ENCODE measurements at places on chromosomes 7 and 10.

- no peak for DNase-seq
Observed at GRCh38 chr10:82148764-82149163, 273.8 kb downstream of the NRG3 start.

GRCh38 chr7:82481499-82482097, 38.0 kb upstream of the CACNA2D1 start:
- DNase-seq = no peak

DNA sequence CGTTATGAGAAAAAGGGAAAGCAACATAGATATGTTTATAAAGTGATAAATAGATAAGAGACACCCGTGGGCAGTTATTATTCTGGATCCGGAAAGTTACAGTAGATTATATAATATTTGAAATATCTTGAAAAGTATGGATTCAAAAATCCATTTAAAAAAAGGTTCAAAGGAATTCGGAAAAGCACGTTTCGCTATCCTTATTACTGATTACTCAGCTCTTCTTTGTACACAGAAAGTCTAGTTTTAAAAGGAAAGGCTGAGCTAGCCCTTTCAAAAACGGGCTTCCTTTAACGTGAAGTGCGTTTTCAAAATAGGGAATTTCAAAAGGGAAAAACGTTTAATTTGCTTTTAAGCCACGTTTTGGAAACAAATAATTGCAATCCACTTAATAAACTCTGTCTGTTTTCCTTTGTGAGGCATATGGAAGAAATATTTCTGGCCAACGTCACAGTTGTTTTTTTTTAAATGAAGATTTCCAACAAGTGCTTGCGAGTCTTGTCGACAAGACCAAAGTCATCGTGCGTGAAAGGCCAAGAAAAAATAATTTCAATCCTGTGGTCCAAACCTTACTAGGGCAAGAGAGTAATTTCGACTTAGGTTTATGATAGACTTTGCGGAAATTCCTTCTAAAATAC, 2.2 kb upstream of the SKIDA1 start:
- DNase-seq = no peak

DNA sequence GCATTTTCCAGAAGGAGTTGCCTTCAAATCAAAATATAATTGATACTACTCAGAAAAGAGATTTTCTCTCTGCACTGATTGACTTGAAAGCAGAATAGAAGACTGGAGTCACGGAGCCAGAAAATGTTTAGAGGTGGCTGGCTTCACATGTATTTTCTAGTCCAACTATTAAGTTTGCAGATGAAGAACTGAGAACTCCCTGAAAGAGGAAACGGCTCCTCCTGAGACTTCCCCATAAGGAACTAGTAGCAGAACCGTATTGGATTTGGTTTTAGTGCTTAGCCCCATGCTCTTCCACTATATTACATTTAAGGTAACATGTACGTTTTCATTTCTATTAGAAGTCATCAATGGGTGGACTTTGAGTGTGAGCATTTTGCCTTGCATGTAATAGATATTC, 946.3 kb downstream of the CNTNAP2 start:
- DNase-seq = no peak

- DNase-seq = no peak
Observed at GRCh38 chr7:9192969-9193368, 759.6 kb downstream of the NXPH1 start.

DNA sequence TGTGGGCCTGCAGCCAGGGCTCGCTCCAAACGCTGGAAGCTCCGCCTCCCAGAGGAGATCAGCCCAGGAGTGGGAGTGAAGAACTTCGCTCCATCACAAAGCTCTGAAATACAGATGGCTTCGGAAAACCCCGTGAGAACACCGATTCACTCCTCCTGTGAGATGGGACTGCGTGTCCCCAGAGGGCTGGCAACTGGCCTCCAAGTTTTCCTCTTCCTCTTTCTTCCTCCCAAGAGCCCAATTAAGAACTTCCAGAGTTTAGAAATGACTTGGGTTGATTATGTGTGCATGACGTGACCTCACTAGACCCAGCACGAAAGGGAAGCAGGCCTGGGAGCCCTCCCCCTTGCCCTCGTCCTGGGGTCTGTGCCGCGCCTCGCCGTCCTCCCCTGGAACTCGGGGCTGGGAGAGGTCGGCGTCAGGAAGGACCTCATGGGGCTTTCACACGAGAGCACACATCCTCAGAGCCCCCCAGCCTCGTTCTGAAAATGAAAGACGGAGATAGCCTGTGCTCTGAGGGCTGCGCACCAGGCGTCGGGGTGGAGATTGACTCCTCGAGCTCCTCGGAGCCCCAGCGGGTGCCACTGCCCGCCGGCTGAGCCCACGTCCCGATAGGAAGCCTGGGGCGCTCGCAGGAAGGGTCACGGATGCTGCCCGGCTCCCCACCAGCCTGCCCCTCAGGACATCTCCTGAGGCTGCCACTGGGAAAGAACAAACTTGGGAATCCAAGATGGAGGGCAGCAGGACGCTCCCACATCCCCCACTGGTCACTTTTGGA, 37.8 kb downstream of the PTPRN2 start:
- no peak for DNase-seq

DNA sequence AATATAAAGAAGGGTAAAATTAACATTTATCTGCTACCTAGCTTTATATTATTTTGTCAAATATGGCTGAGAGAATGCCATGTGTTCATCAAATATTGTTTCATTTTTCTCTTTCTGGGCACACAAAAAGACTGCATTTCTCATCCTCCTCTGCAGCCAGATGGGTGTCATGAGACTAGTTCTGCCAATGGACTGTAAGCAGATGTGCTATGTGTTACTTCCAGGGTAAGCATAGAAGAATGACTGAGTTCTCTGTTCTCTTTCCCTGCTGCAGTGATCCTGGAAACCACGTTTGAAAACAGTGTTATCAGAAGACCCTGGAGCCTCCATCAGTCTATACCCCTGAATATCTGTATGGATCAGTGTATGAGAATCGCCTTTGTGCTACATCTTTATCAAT, 24.1 kb upstream of the SLK start:
- DNase-seq = no peak

DNA sequence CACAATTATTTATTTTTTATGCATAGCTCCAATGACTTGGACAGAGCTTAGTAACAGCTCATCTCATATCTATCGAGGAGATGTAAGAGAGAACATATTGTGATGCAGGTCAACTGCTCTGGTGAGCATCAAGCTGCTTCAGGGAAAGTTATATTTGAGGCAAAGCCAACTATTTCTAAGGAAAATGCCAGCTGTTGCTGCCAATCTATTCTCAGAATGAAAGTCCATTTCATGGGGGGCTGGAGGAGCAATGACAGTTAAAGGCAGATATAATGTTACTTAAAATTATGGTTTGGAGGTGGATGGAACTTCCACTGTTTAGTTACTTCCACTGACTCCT, 424.8 kb downstream of the KIF20B start:
- DNase-seq = no peak

GRCh38 chr7:4958477-4959301, at the start of gene MMD2:
Gene MMD2 (minus strand): TSS chr7:4959187. CDS start chr7:4959017, 170 bp downstream.
- DNase-seq = no peak

DNA sequence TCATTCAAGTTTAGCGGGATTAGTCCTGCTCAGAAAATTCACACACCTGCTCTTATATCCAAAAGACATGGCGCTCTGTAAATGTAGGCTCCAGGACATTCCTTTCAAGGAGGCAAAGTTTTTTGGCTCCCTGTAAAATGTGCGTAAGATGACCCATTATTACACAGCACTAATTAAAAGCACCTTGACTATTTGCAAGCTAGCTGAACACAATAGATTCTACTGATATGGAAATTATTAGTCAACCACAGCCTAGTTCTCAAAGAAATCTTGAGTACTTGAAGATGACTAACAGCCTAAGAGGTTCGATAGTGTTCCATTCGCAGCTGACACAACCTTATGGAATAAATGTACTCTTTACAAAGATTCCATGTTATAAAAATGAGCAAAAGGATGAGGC, 175.2 kb downstream of the BMPER start:
- DNase-seq = no peak

- no peak for DNase-seq
Observed at GRCh38 chr10:7092603-7093002, 318.2 kb downstream of the SFMBT2 start.

DNA sequence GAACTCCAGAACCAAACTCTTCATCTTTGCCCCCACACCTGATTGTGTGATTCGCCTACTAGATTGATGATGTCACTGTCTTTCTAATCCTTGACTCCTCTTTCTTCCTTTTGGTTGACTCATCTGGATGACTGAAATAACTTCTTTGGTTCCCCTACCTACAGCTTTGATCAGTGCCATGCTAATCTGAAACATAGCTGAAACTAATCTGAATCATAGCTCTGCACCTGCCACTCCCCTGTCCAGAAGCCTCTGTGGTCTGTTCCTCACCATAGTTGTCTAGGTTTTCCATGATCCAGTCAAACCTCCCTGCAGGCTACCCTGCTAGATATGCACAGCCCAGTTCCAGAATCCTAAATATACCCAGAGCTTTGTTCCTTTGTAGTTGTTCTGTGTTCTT, 51.9 kb downstream of the ZNF365 start:
- DNase-seq = peak; percentile 60

DNA sequence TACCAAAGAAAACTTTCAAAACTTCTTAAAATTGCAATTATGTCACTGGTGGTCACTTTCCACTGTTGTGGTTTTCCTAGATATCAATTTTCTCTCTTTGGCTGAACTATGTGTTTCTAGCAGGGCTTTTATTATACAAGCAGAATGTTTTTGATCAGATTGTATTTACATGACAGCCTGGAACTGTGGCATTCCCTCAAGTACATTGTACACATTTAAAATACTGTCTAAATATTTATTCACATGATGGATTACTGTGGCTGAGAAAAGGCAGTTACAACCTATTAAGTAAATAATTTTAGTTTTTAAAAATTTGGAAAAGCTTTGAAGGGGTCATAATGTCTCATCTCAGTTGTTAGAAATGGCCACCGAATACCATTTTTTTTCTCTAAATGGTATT, 231.9 kb upstream of the PPP1R3A start:
- DNase-seq = no peak

DNA sequence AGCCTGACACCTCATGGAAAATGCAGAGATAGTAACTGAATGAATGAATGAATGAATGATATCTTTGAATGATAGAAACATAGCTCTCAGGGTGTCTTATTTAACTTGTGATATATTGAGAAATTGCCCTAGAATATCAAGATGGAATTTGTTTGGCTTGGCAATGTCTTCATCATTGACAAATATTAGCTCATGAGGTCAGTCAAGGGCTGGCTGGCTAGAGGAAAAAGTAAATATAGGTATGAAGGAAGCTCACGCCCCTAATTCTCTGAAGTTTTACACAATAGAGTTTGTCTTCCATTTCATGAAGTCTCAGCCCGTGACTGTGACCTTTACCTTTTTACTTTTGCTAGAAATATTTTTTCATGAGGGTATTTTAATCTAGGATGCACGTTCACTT, 305.2 kb downstream of the ADARB2 start:
- DNase-seq = no peak

GRCh38 chr7:94580601-94581000, 71.0 kb downstream of the CASD1 start:
- no peak for DNase-seq

GRCh38 chr10:96229568-96230030, 41.8 kb downstream of the BLNK start:
- peak; percentile 84 for DNase-seq

DNA sequence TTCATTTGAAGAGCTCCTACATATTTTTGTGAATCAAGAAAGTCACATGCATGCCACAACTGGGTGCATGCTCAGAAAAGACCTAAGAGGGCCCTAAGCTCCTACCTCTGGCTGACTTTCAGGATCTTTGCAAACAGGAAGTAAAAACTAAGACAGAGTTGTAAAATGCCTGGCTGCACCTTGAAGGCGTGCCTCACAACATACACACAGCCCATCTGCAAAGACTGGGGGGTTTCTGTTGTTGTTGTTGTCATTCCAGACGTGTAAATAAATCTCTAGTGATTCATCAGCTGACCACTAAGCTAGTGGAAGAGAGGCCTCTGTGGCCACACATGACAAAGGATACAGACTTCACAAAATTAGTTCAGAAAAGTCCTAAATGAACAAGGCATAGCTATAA, 31.8 kb downstream of the SMURF1 start:
- DNase-seq = no peak

DNA sequence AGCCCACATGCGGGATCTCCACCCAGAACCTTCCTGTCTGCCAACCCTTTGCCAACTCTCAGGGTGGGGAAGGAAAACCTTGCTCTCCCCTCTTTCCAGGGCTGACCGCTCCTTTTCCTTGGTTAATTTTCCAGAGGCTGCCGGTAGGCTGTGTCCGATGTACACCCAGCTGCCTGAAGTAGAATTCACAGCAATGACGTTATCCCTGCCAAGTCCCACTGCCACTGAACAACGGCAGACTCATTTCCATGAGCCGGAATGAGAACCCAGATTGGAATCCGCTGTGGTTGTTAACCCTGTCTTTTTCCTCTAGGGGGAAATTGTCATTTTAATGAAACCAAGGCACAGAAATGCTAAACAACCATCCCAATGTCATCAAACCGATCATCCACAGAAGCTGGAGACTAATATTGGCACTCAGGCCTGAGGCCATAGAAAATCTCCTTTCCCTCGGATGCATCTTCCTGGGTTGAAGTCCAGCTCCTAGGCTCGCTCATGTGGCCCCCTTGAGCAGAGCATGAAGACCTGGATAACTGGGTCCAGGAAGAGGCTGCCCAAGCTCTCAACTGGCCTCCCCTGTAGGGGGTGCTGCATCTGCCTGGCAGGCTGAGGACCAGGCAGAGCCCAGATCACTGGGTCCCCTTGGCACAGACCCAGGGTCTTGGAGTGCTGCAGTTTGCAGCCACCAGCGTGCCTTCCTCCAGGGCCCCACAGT, 30.4 kb downstream of the KLRG2 start:
- DNase-seq = no peak

All from activated CD8-positive, alpha-beta memory T cell treated with anti-CD3 and anti-CD28 coated beads for 24 hours (primary cell).